Uterus (tissue), 4 donors: ENCODE measurements at places on chromosomes 6 and 20.
A peak's percentile ranks its signal among the peaks of the same experiment; 100 is the strongest.

DNA sequence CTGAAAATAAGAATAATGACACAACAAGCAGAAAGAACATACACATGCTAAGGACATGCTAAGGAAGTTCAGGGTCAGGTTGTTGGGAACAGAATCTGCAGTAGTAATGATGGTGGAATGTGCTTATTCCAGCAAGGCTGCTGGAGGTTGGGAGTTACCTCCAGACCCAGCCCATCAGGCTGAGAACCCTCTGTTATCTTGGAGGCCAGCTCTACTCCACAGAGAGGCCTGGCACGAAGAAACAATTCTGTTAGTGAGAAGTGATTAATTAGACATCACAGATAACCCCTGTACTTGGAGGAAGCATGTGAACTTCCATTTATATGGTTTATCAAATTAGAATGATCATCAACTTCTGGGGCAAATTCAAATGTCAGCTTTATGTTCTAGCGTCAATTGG, 22.1 kb upstream of the ARHGAP18 start:
- DNase-seq = no peak

DNA sequence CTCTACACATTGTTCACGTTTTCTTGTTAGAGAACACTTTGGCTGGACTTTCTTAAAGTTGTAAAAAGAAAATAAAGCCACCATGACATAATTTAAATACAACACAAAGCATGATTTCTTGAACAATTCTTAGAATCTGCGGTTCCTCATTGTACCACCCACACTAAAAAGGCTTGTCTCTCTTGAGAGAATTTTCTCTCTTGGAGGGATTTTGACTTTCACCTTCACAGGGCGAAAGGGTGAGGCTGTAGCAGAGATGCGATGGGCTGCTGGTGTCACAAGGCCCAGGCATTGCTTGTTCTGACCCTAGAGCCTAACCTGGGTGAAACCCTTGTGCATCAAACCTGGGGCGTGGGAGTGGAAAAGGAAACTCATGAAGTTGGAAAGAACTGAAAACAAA, 122.7 kb upstream of the RIPOR2 start:
- no peak for DNase-seq

DNA sequence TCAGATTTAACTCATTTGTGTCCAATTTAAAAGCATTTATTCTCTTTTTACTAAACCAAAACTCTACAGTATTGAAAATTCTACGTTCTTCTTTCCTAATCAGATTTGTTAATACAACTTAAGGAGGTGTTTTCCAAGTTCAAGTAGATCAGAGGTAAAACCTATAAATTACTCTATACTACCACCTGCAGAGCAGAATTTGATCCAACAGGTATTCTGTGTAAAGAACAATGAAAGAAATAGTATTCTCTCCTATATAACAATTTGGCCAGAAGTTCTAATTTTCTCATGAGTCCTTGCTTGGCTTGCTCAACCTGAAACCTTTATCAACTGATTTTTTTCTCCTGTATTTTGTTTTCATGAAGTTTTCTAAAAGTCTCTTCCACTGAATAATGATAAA, 28.5 kb upstream of the DST start:
- DNase-seq = no peak

GRCh38 chr20:50226093-50226974, 35.7 kb downstream of the CEBPB start:
- DNase-seq = peak; percentile 74

DNA sequence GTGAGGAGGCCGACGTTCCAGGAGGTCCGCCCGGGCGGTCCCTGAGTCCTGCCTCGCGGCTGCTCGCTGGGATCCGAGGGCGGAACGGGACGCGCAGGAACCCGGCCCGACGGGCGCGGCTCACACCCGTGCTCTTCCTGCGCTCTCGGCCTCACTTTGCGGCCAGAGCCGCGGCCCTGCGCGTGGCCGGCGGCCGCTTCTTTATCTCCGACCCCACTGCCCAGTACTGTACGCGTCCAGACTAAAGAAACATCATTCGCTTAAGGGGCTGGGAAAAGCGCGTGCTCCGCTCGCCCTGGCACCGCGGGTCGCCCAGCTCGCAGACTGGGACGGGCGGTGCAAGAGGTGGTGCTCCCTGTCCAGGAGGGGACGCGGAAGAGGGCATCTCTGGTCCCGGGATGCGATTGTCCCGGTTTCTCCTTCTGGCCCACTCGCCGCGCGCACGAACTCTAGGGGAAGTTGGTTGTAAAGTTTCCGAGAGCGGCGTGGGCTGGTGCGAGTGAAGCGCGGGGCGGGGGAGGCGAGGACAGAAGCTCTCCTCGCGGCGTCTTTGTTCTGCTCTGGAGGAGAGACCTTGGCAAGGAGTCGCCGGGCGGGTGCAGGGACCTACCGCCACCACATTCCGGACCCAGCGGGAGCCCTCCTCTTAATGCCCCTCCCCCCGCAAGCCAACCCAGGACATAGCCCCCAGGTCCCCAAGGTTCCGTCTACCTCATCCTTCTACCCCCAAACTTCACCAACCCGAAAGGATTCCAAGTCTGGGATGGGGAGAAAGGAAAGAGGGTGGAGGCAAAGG, 71.0 kb downstream of the SOX4 start:
- peak; percentile 61 for DNase-seq

- DNase-seq = no peak
Measured at GRCh38 chr20:531608-532007, 12.0 kb downstream of the CSNK2A1 start.

- DNase-seq = no peak
Measured at GRCh38 chr20:53468587-53468986, 125.1 kb downstream of the ZNF217 start.

DNA sequence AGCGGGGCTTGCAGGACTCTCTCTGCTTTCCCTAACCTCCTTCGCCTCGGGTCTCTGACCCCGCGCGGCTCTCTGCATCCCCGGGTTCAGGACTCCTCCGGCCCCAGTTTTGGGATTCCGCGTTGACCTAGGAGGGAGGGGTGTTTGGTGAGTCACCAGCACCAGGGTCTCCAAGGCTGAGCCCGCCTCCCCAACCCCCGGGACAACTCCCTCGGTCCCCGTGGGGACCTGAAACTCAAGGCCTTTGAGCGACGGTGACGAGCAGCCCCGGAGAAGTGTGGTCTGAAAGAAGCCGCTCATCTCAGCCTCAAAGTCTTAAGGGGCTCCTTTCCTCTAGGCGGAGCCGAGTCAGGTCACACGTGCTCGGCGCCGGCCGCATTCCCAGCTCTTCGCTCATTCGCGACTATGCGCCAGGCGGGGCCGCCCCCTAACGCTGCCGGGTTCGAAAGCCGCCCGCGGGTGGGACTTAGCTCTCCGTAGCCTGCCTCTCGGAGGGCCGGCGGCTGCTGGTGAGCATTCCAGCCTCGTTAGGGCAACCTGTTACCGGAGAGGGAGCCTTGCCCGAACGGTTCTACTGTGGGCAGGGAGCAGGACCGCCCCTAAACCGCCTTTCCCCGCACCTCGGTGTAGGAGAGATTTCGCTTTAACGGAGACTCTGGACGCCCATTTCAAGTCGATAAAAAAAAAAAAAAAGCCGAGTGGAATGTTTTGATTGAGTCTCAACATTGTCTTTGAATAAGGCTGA, 3.0 kb upstream of the PRDM13 start:
- DNase-seq = no peak

DNA sequence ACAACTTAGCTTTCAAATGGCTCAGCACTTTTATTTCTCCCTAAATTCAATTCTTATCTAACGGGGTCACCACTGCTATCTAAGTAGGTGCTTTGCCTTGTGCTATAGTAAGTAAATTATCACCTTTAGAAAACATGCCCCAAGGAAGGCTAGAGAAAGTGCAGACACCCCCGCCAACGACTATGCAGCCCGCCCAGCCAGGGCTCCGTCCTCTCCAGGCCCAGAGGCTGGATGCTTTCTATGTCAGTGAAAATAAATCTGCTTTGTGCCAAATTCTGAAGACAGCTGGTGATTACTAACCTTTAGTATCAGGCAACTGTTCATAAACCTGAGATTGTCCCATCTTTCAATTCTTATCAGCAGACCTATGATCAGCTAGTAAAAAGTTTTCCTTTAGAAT, 14.3 kb downstream of the KIAA0319 start:
- no peak for DNase-seq

DNA sequence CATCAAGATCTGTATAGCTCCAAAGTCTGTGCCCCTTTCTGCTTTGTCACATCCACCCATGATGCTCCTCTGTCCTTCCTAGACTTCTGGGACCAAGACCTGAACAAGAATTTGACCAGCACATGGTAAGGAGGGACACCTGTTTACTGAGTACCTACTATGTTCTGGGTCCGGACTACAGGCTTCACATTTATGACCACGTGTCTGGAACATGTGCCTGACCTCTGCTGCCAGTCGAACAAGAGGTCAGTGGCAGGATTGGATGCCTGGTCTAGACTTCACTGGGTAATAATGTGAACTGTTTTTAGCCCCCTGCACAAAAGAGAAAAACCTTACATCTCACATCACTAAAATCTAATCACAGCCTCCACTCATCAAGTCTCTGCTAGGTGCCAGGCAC, 7.3 kb upstream of the PDYN start:
- no peak for DNase-seq

DNA sequence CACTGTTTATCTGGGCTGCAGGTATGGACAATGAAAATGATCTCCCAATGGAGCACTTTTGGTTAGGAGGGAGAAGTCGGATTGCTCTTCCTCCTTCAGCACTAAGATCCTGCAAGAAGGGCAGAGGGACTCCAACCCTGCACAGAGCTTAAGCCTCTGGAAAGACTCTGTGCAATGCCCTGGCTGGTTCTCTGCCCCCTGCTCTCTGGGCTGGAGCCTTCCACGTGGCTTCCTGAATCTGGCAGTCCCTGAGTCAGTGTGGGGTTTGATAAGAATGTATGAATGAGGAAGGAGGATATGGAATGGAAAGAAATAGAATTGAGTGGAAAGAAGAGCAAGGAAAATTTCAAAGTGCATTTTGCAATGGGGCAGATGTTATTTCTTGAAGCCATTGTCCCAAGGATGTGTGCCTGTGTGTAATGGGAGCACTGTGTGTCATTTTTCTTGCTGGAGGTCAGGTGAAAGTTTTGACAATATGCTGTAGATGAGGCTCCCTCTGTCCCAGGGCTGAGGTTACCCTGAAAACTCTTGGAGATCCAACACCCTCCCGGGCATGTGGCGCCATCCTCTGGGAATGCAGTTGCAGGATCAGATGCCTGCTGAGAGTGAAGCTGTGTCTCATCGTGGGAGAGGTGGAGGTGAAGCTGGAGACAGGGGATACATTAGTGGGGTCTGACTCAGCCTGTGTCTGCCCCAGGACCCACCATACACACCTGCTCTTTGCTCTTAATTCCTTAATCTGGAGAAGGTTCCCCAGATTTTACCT, 16.3 kb upstream of the CST9L start:
- DNase-seq = no peak

- DNase-seq = no peak
Measured at GRCh38 chr6:109182578-109182977, 87.3 kb downstream of the CEP57L1 start.

- DNase-seq = no peak
Measured at GRCh38 chr20:17394411-17394810, 136.8 kb downstream of the BFSP1 start.

GRCh38 chr6:80276861-80277260, 170.4 kb downstream of the BCKDHB start:
- no peak for DNase-seq

- no peak for DNase-seq
Measured at GRCh38 chr20:40956542-40957264, 71.9 kb upstream of the TOP1 start.

- DNase-seq = peak; percentile 87
Measured at GRCh38 chr6:28355743-28356665, 6.3 kb downstream of the ZKSCAN3 start.

- no peak for DNase-seq
Measured at GRCh38 chr6:21438237-21438985, 155.1 kb upstream of the SOX4 start.

DNA sequence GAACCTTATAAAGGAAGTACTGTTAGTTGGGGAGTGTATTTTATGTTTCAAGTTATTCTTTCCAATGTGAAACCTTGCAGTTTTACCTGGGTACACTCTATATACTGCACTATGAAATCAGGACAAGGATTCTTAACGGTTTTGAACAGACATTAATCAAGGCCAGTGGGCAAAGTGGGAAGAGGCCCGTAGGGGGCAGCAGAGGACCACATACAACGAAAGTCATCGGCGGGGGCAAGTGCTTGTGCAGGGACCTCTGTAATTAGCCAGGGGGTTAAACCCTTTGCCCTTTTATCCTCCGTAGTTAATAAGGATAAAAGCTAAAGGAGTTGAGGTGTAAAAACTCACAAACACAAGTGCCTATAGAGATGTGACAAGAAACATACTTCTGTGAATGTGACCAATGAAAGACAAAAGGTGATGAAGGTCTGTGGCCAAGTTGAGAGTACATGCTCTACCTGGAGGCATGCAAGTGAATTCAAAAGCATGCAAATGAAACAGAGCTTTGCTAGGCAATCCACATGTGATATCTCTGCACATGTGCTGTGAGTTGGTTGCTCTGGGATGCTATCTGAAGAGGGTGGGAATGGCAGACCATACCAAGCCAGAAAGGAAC, 392.7 kb upstream of the MAN1A1 start:
- no peak for DNase-seq

DNA sequence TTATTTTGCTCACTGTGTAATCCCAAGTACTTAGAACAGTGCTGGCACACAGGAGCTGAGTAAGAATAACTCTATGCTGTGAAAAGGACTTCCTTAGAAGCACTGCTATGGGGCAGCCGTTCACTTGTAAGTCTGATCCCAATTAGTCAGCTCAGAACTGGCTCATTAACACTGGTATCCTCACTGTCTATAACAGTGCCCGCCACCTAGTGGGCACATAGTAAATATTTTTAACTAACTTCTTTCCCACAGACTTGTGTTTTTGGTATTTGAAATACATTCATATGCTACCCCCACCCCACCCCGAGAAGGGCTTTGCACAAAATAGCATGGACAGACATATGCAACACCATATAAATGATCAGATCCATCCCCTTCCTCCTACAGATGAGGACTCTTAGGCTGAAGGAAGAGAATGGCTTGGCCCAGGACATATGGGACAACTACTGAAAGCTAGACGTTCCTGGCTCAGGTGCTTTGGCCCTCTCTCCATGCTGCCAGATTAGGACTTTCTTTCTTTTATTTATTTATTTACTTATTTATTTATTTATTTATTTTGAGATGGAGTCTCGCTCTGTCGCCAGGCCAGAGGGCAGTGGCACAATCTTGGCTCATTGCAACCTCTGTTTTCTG, 47.1 kb downstream of the DST start:
- peak; percentile 51 for DNase-seq

GRCh38 chr20:36497856-36498255, 43.5 kb upstream of the MYL9 start:
- DNase-seq = no peak

- no peak for DNase-seq
Measured at GRCh38 chr6:49634092-49634835, 2.4 kb downstream of the RHAG start.

DNA sequence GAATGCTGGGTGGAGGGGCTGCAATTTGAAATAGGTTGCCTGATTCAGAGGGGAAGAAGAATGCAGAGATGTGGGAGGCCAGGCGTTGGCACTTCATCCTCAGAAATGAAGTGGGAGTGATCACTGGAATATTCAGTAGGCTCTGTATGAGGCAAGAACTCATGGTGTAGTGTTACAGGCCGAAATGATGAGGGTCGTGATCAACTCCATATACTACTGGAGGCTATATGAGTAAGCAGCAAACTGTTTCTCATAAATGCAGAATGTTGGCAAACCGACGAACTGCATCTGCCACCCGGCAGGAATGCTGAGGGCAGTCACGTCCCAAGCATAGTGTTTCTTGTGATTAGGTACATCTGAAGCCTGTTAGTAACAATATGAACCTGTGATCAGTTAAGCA, 12.7 kb downstream of the KCNS1 start:
- no peak for DNase-seq
